ENCODE measurements at places on chromosomes 6 and 20.

DNA sequence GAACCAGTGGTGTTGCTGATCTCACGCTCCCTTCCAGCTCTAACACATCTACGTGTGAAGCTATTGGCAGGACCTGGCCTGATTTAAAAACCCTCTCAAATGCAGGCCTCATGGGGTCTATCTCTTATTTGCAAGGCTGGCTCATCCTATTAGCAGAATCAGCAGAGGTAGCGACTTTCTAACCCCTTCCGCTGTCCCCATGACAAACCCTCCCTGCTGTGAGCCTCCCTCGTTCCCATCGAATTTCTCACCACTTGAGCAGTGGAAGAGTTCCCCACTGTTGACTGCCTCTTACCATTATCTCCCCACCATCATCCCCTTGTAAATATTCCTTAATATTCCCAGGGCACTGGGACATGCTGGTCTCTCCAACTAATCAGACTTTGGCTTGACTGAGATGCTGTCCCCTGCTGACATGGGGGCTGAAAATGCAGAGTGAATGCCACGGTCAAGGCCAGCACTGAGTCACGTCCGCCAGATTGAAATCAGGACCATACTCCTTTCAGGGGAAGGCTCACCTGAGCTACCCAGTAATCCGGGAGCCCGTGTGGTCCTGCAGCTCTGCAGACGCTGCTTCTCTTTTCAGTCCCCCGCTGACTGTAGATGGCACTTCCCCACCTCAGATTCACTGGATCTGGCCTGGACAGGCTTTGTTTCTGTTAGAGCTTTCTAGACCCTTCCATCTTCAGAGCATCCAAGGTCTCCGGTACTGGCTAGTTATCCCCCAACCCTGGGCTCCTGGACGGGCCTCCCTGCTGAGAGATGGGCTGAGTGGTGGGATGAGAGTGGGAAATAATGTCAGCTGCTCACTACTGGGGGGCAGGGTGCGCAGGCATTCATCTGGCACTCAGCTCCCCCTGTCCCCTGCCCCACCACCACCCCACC lies 23.1 kb downstream of the AAR2 start:
- DNase-seq, result no peak

GRCh38 chr20:51199920-51200319 lies 177.0 kb upstream of the KCNG1 start:
- no peak for DNase-seq

DNA sequence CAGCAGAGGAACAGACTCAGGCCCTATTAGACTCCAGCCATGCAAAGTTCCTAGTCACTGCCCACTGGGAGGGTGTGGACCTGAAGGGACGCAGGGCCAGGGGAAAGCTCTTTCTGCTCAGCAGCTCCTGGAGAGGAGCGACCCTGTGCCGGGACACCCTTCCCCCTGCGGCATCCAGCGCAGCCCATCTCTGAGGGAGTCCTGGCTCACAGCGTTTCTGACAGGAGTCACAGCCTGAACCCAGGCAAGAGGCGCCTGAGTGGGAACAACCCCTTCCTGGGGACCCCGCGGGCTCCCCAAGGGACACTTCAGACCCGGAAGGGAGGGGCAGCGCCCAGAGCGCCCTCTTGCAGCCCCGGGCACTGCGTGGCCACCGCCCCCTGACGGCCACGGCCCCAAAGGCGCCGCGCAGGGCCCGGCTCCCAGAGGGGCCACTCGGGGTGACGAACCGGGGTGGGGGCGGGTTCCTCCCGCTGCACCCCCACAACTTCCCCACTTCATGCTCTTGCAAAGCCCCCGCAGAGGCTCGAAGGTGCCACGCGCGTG lies 862 bp downstream of the UCKL1 start:
- DNase-seq, result peak; percentile 55

DNA sequence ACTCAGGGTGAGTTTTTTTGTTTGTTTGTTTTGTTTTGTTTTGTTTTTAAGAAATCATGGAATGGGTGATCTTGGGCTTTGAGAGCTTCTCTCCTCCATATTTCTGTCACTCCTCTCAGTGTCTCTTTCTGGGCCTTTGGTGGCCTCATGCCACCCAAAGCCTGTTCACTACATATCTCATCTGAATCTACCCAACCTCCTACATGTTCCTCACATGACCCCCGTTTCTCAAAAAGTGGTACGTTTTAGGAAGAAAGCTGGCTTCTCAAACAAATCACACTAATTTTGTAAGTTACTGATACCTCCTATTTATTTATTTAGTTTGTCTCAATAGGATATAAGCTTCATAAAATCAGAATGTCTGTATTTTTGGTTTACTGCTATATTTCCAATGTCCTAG lies 80.0 kb downstream of the SESN1 start:
- DNase-seq, result no peak

DNA sequence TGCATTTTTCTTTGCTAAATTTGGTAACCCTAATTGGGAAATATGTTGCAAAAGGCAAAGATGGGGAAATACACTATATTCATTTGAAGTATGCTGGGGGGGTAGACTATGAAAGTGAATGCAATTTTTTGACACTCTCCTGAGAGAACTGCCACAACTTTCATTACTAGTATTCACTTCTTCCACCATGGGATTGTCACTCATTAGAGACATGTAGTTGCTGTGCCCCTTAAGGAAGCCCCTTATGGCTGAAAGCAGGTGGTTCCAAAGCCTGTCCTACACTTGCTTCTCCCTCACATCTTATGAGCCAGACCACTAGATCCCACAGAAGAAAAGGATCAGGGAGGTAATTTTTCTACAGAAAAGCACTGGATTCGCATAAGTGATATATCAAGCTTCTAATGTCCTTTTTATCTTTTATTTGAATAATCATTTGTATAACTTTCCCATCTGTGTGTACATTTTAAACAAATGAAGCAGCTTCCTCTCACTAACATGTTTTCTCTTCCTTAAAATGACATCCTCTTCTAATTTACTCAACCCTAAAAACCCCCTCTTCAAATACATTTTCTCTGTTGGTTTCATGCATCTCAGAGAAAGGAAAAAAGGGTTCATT lies 83.8 kb downstream of the GCLC start:
- DNase-seq, result no peak

DNA sequence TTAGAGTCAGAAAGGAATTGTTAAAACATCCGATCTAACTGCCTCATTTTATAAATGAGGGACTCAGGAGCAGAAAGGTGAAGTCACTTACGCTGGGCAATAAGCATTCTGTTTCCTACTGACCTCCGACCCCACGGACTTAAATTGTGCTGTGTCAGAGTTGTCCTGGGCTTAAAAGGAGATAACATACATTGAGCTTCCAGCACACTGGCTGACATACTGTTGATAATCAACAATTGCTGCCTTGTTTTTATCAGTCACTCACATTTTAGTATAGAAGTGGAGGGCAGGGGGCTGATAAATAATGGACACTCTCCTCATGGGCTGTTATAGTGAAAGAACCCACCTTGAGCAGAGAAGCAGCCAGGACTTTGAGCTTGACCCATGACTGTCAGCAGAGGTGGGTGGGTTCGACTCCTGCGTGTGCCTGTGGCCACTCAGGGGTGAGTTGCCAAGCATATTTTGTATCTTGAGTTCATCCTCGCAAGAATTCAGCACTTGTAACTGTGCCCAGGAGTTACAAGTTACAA lies 166.5 kb upstream of the JARID2 start:
- DNase-seq, result no peak

DNA sequence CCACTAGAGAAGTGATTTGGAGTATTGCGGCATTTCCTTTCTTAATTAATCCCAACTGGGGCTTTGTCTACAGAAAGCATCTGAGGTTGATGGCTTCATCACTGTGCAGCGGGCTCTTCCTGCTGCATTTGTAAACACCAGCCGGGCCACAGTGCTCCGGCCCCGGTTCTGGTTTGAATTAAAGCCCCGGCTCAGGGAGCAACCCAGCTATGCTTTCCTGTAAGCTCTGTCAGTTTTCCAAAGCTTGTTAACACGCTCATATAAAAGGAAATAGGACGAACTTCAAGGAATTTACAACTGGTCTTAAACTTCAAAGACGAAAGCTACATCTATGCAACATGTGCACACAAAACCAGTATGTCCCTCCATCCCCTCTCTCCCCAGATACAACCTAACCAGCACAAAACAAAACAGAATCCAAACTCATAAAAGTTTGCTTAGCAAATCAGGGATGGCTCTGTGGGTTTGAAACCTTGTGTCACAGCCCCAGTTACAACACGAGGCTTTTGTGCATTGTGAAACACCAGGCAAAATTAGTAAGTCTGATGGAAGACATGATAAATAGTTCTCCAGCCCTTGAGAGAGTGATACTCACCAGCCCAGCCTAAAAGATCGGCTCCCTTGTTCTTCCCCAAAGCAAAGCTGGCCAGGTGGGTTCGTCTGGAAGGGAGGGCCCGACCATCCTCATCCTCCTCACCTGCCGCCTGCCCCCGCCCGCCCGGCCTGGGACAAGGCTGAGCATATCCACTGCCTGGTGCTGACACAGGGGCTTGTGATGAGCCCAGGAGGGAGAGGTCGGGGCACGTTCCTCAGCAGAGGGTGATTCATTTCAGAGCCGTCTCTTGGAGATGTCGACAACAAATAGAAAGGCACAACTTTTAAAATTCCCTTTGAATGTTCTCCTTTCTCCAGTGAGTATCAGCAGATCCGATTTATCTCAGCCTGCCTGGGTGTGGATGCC lies 197.9 kb downstream of the TFAP2C start:
- no peak for DNase-seq

DNA sequence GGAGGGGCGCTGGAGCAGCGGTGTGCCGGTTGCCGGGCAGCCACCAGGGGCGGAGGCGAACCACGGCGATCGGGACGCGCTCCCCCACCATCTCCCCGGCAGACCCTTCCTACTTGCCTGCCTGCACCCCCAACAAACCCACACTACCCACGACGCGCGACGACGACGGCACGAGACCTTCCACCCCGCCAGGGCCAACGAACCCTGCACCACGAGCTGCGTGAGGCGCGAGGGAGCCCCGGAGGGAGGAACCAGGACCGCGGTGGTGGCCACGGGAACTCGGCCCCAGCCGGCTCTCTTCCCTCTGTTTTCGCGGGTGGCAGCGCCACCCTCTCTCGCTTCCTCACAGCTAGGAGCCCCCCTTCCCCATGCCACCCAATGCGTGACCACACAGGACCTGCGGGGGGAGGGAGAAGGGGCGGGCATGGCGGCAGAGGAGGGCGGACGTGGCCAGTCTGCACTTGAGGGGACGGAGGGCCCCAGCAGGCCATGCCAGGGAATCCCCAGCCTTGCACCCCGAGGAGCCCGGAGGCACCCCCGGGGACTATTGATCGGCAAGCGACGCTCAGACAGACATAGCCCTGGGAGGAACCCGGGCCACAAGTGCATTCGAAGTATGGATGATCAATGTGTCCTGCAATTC lies 1516.4 kb upstream of the DEFB115 start:
- no peak for DNase-seq

DNA sequence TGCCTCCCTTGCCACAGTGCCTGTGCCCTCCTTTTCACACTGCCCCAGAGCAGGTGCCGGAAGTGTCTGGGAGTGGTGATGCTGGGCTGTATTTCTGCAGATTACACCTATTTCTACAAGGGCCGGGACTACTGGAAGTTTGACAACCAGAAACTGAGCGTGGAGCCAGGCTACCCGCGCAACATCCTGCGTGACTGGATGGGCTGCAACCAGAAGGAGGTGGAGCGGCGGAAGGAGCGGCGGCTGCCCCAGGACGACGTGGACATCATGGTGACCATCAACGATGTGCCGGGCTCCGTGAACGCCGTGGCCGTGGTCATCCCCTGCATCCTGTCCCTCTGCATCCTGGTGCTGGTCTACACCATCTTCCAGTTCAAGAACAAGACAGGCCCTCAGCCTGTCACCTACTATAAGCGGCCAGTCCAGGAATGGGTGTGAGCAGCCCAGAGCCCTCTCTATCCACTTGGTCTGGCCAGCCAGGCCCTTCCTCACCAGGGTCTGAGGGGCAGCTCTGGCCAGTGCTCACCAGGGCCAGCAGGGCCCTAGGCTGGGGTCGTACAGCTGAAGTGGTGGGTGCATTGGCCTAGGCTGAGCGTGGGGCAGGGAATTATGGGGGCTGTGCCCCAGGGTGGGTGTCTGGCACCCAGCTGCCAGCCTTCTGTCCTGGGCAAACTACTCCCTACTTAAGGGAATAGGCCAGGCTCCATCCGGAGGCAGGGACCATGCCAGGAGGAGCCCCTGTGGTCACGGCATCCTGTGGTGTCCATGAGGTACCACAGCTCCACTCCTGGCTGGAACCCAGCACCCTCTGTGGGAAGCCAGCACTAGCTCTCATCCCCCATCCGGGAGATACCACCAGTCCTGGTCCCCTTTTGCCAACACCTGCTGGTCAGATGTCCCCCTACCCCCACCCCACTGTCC lies 3.5 kb downstream of the MMP24OS start:
- no peak for DNase-seq

GRCh38 chr20:53215166-53215565 lies 243.0 kb downstream of the TSHZ2 start:
- peak; percentile 15 for DNase-seq

DNA sequence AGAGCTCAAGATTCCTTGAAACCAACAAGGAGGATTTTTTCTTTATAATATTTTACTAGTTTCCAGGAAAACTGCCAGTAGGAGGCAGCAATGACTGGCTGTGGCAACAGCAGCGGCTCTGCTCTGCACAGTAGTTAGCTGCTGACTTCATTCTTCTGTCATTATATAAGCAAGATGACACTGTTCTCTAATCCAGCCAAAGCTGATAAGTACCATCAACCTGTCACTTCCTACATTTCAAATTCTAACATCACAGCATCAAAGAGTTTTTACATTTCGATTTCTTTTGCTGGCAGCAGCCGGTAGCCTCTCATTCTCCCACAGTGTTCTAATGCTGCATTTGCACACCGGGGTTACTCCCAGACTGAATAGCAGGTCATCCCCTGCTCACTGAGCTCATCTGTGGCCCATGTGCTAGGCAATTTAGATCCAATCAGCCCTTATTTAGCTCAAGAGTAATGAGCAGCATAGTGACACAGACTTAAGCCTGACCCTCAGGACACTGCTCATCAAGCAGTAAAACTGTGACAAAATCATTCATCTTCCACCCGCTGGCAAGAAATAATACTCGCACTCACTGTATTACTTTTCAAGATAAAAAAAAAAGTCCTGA lies 67.8 kb downstream of the MMS22L start:
- DNase-seq, result no peak

GRCh38 chr6:99013661-99014060 lies 65.9 kb upstream of the FBXL4 start:
- no peak for DNase-seq

DNA sequence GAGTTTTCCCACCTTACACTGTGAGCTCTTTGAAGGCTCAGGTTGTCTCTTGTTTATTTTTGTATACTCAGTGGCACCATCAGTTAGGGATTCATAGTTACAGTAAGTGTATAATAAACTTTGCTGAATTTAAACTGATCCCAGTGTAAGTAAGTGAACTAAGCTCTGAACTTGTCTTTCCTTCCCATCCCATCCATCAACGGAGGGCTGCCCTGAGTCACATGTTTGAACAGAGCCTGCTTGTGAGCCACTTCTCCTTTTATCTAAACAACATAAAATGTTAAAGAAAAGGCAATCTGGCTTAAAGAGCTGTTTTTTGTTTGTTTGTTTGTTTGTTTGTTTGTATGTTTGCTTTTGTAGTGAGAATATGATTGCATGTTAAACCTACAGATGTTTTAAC lies 185.7 kb upstream of the MARCKS start:
- DNase-seq, result no peak

GRCh38 chr6:137610702-137611101 lies 116.5 kb upstream of the OLIG3 start:
- no peak for DNase-seq

All from activated T-cell treated with anti-CD3 and anti-CD28 coated beads, Interleukin-2, amount 50 U/mL, for 72 hours (primary cell).